NB4 (cell line): ENCODE measurements at places on chromosomes 3 and 15.

GRCh38 chr3:126938520-126939337 is 44.2 kb upstream of the PLXNA1 start:
- DNase-seq, result no peak

DNA sequence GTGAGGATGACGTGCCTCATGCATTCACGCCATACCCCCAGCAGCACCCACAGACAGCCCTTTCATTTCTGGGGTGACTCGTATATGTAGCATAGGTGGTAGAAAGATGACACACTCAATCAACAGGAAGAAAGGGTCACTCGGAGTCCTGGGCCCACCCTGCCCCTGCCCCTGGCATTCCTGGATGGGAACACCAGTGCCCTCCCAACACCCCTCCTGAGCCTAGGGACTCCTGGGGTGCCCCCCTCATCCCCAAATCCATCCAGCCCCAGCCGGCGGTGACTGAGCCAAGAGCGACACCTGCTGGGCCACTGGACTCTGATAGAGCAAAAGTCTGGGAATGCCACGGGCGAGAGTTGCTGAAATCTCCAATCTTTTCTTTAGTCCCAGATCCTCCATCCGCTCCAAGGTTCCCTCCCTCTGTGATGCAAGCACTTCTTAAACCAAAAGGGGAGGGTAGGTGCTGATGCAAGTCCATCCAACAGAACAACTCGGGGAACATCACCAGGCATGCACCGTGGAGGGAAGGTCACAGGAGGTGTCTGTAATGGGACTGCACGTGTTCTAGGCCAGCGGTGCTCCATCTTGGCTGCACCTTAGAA is 31.1 kb downstream of the ACAN start:
- DNase-seq, result no peak

DNA sequence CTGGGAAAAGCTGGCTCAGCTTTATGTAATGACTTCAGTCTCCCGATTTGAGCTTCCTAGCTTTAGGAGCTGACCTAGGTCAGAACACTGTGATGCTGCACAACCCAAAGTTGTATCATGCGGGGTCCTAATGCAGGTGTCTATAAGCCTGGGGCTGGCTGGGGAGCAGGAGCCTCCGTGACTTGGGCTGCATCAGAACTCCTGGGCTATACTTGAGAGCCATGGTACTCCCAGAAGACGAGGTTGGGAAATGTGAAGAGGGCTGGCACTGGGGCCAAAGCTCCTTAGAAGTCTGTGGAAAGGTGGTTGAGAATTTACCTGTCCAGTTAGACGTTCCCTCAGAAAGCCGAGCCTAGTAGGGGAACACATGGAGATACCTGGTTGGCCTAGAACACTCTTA is 57.0 kb downstream of the BSN start:
- DNase-seq, result no peak

DNA sequence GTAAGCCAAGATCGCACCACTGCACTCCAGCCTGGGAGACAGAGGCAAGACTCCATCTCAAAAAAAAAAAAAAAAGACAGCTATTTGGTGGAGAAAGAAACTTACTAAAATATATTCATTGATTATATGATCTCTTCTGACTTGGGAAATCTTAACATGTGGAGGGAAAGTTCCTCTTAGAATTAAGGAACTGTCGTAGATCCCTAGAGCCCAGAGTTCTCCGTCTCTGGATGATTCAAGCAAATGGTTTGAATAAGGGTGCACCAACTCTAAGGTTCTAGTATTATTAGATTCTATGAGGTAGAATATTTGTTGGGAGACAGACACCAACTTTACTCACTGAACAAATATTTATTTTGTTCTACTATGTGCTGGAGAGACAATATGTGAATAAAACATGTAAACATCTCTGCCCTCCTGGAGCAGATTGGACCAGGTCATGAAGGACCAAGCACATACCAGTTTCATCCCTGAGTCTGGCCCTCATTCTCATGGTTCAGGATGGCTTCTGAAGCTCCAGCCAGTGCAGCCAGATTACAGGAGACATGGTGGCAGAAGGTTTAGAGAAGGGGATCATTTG is 129.7 kb downstream of the MITF start:
- no peak for DNase-seq
